Activated CD4-positive, CD25-positive, alpha-beta regulatory T cell treated with anti-CD3 and anti-CD28 coated beads, Interleukin-2, amount 50 U/mL, for 72 hours (primary cell): ENCODE measurements at places on chromosomes 3 and 15.

DNA sequence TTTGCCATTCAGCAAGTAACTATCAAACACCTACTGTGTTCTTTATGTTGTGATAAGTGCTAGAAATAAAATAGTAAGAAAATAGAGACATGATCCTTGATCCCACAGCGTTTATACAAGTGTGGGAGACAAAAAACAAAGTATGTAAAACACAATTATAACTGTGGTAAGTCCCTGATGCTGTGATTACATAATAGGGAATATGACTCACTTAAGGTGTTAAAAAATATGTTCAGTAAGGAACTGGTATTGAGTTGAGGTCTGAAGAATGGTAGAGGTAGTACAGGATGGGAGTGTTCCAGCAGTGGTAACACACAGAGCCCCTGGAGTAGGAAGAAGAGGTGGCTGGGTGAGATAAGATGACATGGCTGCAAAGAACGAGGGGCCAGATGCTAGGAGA lies 132.1 kb upstream of the TMC3 start:
- DNase-seq, result no peak

- DNase-seq, result no peak
Measured at GRCh38 chr3:65992106-65992505, 46.6 kb downstream of the MAGI1 start.

DNA sequence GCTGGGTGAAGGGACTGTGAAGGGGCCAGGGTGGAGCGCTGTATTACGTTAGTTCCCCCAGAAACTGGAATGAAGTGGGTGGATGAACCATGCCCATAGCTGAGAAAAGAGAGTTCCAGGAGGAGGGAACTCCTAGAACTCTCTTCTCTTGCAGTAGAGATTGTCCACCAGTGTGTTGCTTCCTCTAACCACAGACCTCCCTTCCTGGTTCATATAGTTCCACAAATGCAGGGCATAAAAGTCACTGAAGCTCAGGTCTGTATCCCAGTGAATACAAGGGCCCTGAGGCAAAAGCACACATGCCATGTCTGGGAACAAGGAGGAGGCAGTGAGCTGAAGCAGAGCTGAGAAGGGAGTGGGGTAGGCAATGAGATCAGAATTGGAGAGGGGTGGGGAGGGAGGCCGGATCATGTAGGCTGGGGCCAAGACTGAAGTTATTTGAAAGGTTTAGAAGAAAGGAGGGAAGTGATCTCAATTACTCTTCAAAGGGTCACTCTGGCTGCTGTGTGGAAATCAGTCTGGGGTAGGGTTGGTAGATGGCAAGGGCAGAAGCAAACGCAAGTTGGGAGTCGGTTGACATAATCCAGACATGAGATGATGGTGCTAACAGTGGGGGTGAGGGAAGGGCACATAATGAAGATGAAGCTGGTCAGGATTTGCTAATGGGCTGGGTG lies 6.5 kb downstream of the A4GNT start:
- DNase-seq, result no peak

GRCh38 chr3:138768946-138769345 lies 65.8 kb downstream of the PIK3CB start:
- no peak for DNase-seq

DNA sequence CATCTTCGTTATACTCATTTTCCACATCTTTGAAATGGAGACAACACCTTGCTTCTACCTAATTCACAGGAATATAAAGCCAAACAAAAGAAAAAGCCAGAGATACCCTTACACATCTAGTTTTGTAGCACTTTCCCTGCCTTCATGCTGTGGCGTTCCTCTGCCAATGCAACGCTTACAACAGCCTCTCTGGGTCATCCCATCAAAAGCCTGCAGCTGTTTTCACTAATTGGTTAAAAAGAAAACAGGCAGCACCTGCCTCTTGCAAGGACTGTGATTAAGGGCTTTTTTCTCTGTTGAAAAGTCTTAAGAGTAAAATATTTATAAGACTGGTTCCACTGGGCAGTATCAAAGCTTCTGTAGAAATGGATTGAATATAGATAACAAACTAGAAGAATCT lies 120.3 kb downstream of the FMN1 start:
- no peak for DNase-seq

DNA sequence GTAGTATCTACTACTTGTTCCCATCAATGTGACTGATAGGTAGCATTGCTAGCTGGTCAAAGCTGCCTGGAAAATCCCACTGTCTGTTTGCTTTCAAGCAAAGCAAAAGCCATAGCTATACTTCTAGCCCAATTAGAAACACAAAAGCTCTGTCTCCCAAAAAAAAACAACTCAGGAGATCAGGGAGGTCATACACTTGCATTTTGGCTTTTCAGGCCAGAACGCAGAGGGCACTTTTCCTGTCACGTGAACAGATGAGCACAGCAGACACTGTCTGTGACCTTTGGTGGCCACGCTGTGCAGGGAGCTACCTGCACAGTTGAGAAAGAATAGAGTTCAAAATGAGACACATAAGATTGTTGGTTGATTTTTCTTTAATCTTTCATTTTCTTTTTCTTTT lies 441.7 kb upstream of the PDZRN3 start:
- DNase-seq, result no peak

DNA sequence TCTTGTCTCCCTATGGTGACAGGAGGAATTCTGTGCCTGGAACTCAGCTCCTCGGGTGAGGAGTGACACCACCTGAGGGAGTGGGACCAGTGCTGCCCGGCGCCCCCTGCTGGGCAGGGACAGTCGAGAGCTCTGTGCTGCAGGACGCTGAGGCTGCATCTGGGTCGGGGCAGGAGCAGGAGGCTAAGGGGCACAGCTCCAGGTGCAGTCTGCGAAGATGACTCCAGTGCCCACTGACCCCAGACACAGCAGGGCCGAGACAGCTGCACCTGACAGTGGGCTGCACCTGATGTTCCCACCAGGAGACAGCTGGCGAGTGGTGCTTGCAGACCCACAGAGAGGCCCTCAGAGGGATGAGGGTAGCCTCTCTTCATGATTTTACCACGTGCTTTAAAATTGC lies 152.9 kb downstream of the ATP10A start:
- DNase-seq, result peak; percentile 60

DNA sequence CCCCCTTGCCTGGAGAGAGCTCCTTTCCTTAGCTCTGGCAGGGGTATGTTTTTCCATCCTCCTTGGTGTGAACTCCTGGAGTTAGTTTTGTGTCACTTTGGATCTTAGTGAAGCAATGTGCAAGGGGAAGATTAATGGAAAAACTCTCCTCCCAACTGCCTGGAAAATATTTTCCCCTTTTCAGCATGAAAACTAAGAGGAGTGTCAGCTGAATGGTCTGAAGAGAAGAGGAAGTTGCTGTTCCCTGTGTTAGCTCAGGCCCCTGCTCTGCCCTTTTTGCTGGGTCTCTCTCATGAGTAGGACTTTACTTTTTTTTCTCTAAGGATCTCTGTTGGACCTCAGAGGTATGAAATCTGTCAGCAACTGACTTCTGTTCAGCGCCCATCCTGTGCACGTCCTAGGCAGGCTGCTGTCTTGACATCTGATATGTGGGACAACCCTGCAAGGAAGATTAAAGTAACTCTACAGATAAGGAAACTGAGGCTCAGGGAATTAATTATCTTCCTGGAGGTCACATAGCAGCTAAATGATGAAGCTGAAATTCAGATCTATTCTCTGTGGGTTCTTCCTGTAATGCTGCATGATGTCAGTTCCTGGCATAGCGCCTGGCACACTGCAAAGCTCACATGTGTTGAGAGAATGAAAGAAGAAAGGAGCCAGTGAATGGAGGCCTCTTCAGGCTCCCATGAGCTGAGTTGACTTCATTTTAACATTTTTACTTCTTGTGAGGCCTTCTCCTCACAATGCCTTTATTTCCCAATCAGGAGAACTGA lies 109.7 kb upstream of the GALNT15 start:
- no peak for DNase-seq

DNA sequence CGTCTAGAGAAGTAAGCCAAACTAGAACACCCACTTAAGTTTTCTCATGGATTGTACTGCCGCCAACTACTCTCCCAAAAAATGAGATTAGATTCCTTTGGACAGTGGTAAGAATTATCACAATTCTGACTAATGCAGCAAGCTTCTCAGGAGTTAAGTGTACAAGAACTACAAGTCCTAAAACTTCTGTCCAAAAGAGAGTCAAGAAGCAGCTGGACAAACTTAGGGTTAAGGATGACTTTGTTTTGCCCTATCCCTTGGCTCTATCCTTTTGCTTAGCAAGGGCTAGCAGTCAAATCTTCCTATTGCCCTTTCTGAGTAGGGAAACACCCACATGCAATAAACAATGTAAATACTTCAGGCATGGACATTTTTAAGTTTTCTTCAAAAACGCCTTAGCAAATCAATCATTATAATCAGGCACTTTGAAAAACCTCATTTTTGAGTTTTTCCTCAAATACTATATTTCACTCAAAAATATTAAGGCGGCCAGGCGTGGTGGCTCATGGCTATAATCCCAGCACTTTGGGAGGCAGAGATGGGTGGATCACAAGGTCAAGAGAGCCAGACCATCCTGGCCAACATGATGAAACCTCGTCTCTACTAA lies 19.5 kb downstream of the RAF1 start:
- no peak for DNase-seq

- DNase-seq, result no peak
Measured at GRCh38 chr3:72550582-72551262, 297.5 kb downstream of the SHQ1 start.

DNA sequence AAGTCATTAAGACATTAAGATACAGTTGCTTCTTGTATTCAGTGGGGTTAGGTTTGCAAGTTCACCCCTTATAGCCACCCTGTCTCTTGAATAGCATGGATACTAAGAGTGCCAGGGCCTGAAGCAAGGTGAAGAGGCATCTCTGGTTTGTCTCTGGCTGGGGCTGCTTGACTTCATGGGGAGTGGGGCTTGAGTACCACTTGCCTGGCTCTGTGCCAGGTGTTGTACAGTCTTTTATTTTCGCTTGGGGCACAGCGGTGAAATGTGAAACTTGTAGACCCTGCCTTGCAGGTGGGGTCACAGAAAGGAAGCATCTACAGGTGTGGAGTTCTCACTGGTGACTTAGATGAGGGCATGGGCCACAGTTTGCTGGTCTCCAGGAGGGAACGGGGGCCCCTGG lies 152.1 kb downstream of the PDE8A start:
- no peak for DNase-seq

DNA sequence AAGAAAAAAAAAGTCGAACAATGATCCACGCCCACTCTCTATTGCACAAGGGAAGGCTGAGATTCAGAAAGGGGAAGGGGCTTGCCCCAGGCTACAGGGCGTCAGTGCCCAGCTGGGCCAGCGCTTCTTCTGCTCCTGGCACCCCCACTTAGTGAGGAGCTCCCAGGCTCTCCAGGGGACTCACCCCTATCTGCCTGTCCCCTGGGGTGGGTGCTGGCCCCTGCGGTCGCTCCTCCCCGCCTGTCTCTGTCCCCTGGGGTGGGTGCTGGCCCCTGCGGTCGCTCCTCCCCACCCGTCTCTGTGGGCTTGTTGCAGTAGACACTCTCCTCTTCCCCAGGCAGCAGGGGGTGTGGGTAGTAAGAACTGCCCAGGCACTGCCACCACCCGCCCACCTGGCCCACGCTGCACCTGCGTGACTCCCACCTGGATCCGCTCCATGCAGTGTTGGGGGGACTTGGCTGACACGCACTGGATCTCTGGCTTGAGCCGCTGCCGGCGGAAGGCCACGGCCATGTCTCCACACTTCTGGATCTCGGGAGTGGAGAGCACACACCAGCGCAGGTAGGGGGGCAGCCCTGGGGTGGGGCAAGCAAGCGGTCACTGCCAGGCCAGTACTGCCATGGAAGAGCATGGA lies 14.6 kb downstream of the MELTF start:
- no peak for DNase-seq

GRCh38 chr3:127815641-127816605 lies 6.4 kb downstream of the MGLL start:
- DNase-seq, result no peak

DNA sequence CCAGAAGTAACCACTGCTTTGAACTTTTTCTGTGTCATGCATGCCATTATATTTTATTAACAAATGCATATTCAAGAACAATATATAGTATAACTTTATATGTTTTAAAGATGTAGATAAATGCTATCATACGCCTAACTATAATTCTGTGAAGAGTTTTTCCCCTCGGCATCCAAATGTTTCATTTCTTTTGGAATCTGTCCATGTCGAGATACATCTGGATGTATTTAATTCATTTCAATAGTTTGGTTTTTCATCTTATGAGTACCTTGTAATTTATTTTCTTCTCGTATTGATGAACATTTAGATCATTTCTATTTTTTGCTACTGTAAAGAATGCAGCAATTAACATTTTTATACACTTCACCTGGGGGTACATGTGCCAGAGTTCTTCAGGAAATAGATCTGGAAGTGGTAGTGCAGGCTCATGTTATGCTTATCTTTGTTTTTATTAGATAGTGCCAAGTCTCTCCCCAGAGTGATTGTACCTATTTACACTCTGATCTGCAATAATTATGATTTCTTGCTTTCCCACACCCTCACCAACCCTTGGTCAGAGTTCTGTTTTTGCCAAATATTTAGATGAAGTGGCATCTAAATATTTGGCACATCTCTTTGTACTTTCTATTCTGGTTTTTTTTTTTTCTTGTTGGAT lies 29.7 kb downstream of the USP13 start:
- DNase-seq, result no peak

DNA sequence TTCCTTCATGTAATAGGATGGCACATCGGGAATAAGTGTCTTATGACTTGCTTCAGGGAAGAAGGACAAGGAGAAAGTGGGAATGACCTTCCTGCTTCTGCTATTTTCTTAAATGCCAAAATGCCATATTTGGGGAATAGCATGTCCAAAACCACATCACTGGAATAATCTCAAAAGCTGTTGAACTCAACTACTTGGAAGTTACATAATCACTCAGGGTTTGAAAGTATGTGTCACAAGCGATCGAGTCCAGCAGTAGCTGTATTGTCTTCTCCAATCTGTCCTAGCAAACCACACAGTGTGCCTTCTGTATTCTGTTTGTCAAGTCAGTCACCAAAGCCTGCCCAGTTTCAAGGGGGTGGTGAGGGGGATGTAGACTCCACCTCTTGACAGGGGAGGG lies 58.3 kb upstream of the GADL1 start:
- no peak for DNase-seq

- DNase-seq, result no peak
Measured at GRCh38 chr3:70855149-70855548, 542.7 kb upstream of the MDFIC2 start.

DNA sequence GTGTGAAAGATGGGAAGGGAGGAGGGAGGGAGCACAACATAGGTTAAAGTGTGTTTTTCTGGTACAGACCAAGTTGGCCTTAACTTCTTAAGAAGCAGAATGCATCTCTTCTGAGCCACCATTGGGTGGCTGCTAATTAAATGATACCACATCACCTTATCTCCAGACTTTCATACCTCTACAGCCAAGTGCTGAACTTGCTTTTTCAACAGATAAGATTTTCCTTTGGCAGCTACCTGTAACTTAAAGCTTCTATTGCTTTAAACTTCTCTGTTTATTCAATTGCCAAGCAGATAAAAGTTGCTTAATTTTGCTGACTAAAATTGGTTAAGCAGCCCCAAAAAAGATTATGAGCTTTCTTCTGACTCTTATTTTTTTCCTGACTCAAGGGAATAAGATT lies 292.4 kb upstream of the SGO1 start:
- no peak for DNase-seq

DNA sequence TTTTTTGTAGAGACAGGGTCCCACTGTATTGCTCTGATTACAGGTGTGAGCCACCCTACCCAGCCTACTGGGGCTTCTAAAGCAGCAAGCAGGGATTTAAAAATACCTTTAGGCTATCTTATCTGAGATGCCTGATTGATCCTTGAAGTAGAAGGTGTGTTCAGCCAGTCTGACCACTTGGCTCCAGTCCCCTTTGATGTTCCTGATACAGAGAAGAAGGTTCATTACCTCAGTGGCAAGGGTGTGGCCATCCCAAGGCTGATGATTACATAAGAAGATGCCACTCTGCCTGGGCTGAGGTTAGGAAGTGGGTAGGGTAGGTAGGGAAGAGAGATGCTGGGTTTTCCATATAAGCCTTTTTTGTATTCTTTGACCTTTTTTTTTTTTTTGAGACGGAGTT lies 11.2 kb upstream of the DCAF1 start:
- DNase-seq, result no peak
